ENCODE measurements at places on chromosomes 6 and 20. TPM values are rescaled to one million over a fixed set of nuclear protein-coding genes. Genes with fewer than 3 reads are reported as not detected.

ZNF343 gene
- total RNA-seq, result 13.7 TPM

TREM2 gene
- not detected for total RNA-seq

GRCh38 chr20:58076405-58076804 lies 152.0 kb downstream of the ANKRD60 start:
- DNase-seq, result no peak

- no peak for DNase-seq
Observed at GRCh38 chr6:53568776-53569616, 24.1 kb upstream of the GCLC start.

GRCh38 chr6:43949551-43949991 lies 177.7 kb downstream of the MRPL14 start:
- no peak for DNase-seq

- no peak for DNase-seq
Observed at GRCh38 chr20:34736106-34736735, 32.1 kb downstream of the TP53INP2 start.

DNA sequence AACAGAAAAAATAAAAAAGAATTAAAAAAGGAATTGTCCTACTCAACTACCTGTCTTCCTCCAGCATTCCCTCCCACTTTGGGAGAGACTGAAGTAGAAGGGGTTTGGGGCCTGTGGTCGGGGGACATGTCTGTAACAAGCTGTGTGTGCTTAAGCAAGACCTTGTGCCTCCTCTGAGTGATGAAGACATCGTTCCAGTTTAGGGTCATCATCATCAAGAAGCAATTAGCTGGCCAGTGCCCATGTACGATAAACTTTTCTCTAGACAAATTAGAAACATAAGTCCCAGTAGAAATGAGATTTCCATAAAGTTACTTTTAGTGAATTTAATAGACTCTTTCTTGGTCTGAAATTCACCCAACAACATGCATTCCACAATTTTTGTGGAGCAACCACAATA lies 272.9 kb downstream of the ZNF217 start:
- DNase-seq, result no peak

TREML2 gene
- total RNA-seq, result 2.0 TPM
